ENCODE measurements at places on chromosomes 7 and 10.

DNA sequence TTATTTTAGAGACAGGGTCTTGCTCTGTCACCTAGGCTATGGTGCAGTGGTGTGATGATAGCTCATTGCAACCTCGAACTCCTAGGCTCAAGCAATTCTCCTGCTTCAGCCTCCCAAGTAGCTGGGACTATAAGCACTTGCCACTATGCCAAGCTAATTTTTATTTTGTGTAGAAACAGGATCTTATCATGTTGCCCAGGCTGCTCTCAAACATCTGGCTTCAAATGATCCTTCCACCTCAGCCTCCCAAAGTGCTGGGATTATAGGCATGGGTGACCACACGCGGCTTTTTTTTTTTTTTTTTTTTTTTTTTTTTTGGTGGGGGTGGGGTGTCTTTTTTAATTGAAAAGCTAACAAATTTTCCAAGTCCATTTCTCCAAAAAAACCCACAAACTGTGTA, 18.4 kb downstream of the HPS6 start:
- no peak for DNase-seq

- no peak for DNase-seq
These were observed 83.2 kb downstream of the HIP1 start for GRCh38 chr7:75655536-75655935.

GRCh38 chr10:100009283-100009792, 409 bp downstream of the DNMBP start:
- no peak for DNase-seq

DNA sequence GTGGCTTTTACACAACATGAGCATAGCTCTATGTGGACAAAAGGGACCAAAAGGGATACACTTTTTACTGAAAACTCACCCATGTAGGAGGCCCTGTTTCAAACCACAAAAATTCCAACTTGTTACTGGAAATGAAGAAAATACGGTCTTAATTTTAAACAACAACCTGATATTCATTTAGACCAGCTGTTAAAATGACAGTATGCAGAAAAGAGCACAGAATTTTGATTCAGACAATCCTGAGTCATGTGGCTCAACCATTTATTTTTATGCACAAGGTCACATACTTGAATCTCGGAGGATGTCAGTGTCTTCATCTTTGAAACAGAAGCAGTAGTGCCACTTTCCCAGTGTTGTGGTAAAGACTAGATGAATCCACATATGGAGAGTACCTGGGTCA, 426.5 kb upstream of the NFE2L3 start:
- no peak for DNase-seq

DNA sequence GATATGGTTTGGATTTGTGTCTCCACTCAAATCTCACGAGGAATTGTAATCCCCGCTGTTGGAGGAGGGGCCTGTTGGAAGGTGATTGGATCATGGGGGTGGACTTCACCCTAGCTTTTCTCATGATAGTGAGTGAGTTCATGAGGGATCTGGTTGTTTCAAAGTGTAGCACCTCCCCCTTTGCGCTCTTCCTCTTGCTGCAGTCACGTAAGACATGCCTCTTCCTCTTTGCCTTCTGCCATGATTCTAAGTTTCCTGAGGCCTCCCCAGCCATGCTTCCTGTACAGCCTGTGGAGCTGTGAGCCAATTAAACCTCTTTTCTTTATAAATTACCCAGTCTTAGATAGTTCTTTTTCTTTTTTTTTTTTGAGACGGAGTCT, 17.1 kb downstream of the CDNF start:
- no peak for DNase-seq

All from effector CD4-positive, alpha-beta T cell (primary cell).